ENCODE measurements at places on chromosomes 16 and 17. TPM values are rescaled to one million over a fixed set of nuclear protein-coding genes. Genes with fewer than 3 reads are reported as not detected.

GRCh38 chr16:59260892-59261291 is 526.8 kb upstream of the GOT2 start:
- no peak for DNase-seq

DNA sequence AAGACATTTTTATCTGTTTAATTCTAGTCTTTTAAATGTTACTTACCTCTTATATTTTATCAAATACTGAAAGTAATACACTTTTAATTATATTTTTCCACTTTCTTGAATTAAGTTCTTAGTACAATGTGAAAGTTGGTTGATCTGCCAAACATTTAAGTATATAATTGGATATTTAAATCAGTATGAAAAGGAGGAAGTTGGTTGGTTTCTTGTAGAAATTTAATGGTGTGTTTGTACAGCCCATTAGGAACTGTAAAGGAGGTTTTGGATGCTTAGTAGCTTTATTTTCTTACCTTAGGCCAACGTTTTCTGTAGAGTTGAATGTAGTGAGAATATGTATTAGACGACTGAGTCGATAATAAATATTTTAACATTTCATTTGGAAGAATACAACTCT is 5.4 kb downstream of the NFATC3 start:
- DNase-seq: no peak

DNA sequence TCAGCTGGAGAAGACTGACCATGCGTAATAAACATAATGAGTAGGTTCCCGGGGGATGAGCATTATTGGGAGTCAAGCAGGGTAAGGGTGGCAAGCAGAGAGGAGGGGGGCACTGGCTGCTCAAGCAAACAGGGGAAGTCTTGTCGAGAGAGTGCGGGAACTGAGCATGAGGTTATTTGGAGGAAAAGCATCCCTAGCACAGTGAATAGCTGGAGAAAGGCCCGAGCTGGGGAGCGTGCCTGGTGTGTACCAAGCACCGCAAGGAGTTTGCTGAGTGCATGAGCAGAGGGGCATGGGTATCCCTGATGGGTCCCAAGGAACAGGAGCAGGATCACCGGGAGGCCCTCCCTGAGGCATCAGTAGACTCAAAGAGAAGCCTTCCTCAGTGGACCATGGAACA is 17.2 kb downstream of the CYTH1 start:
- no peak for DNase-seq

GRCh38 chr17:43769426-43769825 is 9.4 kb downstream of the DUSP3 start:
- no peak for DNase-seq

DNA sequence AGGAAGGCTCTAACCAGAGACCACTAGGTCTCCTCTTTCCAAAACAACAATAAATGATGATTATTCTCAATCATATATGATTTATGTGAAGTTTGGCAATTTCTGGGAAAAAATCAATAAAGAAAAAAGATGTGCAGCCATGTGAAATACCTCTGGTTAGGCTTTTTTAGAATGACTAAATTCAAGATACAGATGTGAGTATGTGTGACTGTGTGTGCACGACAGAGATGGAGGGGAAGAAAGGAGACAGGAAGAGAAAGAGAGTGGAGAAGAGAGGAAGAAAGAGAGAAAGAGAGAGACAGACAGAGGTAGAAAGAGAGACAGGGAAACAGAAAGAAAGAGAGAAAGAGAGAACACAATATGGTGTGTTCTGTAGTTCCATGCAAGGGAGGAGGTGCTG is 558.6 kb upstream of the CDH5 start:
- no peak for DNase-seq

GRCh38 chr17:6753006-6753445 is 2.8 kb upstream of the XAF1 start:
- DNase-seq: peak; percentile 26

GRCh38 chr17:82781894-82782274 is 30.0 kb downstream of the TBCD start:
- DNase-seq: peak; percentile 82

- DNase-seq: no peak
These were observed 81.6 kb upstream of the CIBAR2 start for GRCh38 chr16:85193876-85194275.

The HEATR9 gene
- 6.1 TPM for total RNA-seq

The ATXN2L gene
- 242 TPM for total RNA-seq

The SBK1 gene
- total RNA-seq: 8.1 TPM

The HOXB13 gene
- total RNA-seq: 0.24 TPM

The OR1A1 gene
- 0.06 TPM for total RNA-seq

The PRCD gene
- 3.2 TPM for total RNA-seq

The CA7 gene
- 1.4 TPM for total RNA-seq
